ENCODE measurements at places on chromosomes 5 and 9.
A peak's percentile ranks its signal among the peaks of the same experiment; 100 is the strongest.

GRCh38 chr9:132474253-132474652, 64.2 kb downstream of the CFAP77 start:
- no peak for DNase-seq

- no peak for DNase-seq
Observed at GRCh38 chr5:143752165-143752850, 59.7 kb upstream of the HMHB1 start.

GRCh38 chr5:43371821-43372220, 40.4 kb downstream of the CCL28 start:
- DNase-seq = no peak

DNA sequence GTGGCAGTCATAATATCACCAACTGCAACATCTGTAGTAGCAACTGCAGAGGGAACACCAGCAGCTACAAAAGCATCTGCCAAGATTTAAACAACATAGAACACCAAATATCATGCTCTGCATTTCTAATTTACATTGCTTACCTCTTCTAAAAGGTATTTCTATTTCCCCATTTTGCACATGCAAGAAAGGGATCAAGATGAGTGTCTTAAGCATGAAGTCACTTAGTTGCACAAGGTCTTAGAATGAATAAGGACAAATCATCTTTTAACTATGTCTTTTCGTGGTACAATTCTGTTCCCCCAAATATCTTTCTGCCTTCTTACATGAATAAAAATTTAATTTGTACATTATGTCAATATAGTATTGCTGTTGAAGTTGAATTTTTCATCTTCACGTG, 1746.4 kb downstream of the EFNA5 start:
- no peak for DNase-seq

DNA sequence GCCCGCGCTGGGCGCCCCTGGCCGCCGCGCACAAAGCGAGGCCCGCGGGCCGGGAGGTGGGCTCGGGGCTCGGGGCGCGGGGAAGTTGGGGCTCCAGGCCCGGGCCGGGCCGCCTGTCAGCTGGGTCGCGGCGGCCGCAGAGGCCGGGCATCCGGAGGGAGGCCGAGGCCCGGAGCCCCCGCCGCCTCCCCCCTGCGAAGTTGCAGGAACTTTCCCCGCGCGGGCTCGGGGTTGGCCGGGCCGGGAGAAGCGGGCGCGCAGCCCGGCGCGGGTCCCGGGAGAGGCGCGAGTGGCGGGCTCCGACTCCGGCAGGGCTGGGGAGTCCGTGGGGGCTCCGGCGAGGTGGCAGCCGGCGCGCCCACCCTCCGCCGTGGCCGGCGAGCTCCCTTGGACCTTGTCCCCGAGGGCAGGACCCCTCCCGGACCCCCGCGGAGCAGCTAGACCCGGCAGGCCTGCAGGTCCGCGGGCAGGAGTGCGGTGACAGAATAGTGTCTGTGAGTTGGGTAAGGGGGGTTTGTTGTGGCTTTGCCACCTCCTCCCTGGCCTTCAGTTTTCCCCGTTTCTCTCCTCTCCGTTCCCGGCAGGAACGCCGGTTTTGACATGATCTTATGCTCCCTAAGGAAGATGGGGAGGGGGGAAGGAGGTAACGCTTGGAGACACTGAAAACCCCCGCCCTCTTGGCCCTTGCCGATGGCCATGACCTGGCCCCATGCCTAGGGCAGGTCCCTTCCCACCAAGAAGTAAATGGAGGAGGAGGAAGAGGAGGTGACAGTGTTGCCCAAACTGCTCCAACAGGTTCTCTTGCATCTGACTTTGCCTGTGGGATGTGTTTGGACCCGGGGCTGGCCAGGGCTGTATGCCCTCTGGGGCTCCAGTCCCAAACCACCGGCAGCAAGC, 942 bp downstream of the PHF2 start:
- peak; percentile 87 for DNase-seq

DNA sequence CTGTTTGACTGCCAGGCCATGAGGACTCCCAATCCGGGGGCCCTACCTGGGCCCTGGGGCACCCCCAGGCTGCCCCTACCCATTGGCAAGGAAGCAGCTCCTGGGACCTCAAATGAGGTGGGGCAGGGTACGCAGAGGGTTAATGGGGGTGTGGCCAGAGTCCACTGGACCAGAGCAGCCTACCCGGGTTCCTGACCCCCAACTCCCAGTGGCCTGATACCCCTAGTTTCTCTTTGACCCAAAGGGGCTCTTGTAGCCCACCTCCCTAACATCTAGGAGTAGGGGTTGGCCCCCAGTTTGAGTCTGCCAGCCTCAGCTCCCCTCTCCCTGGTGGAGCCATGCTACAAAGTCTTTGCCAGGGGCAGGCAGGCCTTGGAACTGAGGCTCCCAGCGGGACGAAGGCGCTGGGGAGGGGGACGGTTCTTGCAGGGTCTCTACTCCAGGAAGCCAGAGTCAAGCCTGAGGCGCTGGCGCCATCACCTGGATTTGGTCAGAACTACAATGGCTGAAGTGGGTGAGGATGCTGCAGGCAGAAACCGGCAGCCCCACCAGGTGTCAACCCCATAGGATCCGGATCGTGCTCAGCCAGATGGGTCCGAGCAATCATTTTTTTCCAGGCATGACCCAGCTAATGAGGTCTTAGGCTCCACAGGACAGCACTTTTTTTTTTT, 8.4 kb upstream of the CERCAM start:
- no peak for DNase-seq

- DNase-seq = no peak
Observed at GRCh38 chr5:76081811-76082771, 1.1 kb upstream of the SV2C start.

- DNase-seq = no peak
Observed at GRCh38 chr9:7370381-7370780, 429.2 kb downstream of the DMAC1 start.

GRCh38 chr5:52759331-52759730, 28.4 kb upstream of the ITGA1 start:
- no peak for DNase-seq

DNA sequence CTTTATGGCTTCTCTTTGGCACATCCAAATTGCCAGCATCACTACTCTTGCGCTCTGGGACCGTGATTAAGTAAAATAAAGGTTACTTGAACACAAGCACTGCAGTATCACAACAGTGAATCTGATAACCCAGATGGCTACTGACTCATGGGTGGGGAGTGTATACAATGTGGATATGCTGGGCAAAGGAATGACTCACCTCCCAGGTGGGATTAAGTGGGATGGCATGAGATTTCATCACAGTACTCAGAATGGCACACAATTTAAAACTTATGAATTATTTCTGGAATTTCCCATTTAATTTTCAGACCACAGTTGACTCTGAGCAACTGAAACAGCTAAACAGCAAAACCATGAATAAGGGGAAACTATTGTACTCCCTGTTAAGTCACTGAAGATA, 4.3 kb downstream of the GFM2 start:
- no peak for DNase-seq

DNA sequence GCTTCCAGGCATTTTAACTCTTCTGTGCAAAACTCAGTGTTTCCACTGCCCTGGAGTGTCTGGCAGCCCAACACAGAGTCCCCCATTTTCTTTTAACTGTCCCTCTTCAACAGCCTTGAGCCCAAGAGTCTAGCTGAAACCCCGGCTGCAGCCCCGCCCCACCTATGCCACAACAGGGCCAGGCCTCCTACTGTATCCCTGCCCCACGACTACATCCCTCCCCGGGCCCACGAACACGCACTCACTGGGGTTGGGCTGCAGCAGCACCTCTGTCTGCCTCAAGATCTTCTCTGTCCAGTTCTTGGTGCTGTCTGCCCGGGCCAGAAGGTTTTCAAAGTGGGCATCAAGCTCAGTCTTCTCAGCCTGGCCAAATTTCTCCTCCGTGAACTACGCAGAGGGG, 6.1 kb downstream of the SH3GLB2 start:
- DNase-seq = no peak

DNA sequence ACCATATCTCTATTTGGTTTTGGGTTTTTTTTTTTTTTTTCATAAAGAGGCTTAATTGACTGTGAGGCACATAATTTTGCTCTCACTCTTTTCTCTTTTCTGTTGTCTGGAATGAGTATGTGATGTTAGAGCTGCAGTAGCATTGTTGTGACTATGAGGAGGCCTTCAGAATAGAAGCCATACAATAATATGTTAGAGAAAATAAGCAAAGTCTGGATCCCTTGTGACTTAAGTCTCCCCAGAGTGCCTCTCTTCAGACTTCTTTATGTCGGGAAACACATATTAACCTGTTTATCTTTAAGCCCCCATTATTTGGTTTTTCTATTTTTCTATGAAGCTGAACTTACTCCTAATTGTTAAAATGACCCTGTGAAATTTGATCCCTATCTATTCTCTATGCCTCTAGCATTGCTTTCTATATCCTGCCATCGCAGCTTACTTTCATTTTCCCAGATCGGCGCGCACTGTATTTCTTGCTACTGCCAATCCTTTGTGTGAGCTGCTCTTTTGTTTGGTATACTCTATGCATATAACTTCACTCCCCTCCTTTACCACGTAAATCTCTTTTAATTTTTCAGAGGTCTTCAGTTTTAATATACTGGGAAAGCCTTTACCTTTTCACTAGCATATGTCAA, 372.5 kb upstream of the KCNN2 start:
- DNase-seq = no peak

DNA sequence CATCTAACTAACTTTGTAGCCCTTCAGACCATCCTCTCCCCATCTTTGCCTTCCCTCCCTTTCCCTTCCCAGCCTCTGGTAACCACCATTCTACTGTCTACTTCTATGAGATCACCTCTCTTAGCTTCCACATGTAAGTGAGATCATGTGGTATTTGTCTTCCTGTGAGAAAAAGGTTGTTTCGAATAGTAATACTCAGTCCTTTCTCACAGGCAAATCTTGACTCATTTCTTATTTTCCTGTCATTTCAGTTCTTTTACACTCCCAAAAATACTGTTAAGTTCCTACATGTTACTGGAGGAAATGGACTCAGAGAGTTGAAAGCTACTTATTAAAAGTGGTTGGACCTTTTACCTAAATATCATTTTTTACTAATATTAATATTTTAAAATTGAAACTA, 82.1 kb downstream of the SLF1 start:
- no peak for DNase-seq

GRCh38 chr5:113085880-113086409, 109.3 kb downstream of the DCP2 start:
- DNase-seq = no peak

GRCh38 chr9:84856181-84856632, 186.7 kb downstream of the NTRK2 start:
- DNase-seq = no peak

DNA sequence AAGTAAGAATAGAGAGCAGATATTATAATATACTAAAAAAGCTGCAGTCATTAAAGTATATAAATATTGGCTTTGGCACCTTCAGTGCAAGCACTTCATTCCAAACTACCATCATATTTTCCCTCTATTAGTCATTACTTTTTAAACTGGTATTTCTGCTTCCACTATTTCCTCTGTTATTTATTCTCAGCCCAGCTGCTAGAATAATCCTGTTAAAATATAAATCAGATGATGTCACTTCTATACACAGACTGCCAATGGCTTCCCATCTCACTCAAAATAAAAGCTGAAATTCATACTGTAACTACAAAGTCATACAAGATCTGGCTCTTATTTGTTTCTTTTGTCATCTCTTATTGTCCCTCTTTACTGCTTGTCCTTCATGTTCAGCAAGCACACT, 432.9 kb downstream of the TLE4 start:
- DNase-seq = no peak

DNA sequence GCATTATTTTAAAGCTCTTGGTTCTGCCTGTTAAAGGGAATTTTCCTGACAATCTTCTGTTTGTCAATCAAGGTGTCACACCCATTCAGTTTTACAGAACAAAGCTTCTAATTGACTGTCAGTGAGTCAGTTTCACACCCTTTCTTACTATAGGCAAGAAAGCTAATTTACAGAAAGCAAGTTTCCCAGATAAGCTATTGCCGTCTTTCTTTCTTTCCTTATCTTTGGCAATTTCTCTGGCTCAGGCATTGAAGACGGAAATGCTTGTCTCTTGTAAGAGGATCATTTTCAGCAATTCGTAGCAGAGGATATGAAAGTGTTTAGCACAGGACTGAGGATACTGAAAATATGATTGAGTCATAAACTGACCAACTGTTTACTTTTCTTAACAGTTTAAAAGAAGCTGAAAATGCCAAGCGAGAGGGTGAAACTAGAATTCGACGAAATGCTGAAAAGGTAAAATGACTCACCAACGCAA, 27.0 kb downstream of the SPINK5 start:
- no peak for DNase-seq

DNA sequence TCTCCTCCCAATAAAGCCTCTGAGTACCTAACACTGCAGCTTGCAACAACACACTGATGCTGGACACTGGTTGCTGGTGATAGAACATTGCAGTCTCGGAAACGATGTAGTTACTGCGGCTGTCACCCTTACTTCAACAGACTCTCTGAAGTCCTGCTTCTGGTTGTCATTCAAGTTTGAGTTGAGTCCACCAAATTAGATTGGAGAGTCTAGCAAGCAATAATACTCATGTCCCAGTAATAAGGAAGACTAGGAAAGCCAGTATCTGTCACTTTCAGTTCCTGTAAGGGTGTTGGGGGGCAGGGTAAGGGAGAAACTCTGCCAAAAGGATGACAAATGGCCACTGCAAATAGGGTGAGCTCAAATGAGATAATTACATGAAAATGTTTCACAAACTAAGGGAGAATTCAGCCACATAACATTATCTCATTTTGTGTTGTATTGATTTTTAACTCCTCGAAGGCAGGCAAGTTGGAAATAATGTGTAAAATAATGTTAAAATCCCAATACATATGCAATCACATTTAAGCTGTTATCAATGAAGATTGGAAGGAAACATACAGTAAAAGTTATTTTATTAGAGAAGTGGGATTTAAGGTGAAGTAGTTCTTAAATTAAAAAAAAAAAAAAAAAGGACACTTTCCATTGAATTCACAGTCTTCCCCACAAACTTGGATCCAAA, 849 bp upstream of the IFT74 start:
- no peak for DNase-seq

- no peak for DNase-seq
Observed at GRCh38 chr5:98934546-98934945, 5.7 kb upstream of the CHD1 start.

GRCh38 chr5:55303238-55303690, 4.2 kb downstream of the DHX29 start:
- no peak for DNase-seq

GRCh38 chr5:65018763-65019162, 250.0 kb downstream of the CWC27 start:
- DNase-seq = no peak

GRCh38 chr9:114908104-114908622, 22.2 kb downstream of the TNFSF8 start:
- no peak for DNase-seq

- no peak for DNase-seq
Observed at GRCh38 chr5:177508837-177509236, 789 bp downstream of the DOK3 start.

DNA sequence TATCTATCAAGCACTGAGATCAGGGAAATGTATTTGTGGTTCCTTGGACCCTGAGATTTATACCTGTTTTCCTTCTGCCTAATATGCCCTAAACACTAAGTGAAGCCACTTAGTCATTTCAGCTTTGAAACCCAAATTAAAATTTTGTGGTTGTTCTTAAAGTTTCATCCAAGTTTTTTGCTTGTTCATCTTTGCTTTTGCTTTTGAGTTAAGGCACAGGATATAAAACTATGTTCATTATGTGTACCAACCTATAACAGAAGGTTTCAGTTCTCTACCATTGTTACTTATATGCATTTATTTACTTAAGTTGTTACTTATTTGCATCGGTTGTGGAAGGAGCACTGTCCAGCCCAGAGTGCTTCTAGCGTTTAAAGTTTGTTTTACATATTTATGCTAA, 382.3 kb downstream of the PTPRD start:
- DNase-seq = no peak

- no peak for DNase-seq
Observed at GRCh38 chr5:163889369-163889768, 383.9 kb downstream of the MAT2B start.

- DNase-seq = no peak
Observed at GRCh38 chr5:80798166-80798565, 143.4 kb upstream of the DHFR start.
